ENCODE measurements at places on chromosomes 13 and 19. TPM values are rescaled to one million over a fixed set of nuclear protein-coding genes. Genes with fewer than 3 reads are reported as not detected.

The DOCK6 gene
- total RNA-seq: 40.6 TPM

GRCh38 chr13:90428522-90429210, 918.8 kb upstream of the MIR17HG start:
- H3K27ac ChIP-seq: no peak overlapping the region
- no peaks in the 10 kb centered on the region for H3K27me3 ChIP-seq
- no peak for DNase-seq
- H3K4me1 ChIP-seq: no peaks in the 10 kb centered on the region
- no peaks in the 10 kb centered on the region for H3K36me3 ChIP-seq

DNA sequence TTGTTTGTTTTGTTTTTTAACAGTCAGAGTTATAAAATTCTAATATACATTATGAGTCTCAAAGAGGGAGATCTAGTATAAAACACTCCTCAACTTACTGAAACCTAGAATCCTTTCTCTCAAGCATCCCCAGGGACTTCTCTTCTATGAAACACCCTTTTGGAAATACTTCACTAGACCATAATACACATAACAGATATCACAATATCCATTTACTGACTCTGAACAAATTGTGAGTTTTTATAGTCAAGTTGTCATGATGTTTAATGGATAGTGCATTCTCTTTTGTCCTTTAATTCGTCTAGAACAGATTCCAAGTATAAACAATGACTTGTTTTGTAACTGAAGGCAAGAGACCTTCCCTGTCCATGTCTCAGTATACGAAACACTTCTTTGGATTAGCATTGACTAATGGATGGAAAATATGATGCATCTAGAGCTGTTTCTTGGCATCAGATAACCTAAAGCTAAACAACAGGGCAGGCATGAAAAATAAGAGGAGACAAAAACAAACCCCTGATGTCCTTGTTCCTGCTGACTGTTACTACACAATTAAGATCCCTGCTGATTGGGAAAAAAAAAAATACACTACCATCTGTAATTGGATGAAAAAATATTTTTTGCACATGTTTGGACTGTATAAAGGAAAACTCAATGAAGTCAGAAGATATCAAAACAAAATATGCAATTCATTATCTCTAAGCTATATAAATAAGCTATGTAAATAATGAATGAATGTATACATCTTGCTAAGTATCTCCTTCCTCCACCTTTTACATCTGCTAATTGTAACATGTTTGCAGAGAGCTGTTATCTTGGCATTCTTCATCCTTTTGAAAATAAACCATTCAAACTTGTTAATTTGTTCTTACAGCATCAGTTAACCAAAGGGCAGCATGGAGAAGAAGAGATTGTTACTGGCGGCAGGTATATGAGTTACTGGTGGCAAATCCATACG, 214.2 kb downstream of the LACC1 start:
- no peak overlapping the region for H3K27ac ChIP-seq
- peaks cover 3% of the 10 kb centered on the region for H3K36me3 ChIP-seq
- no peaks in the 10 kb centered on the region for H3K27me3 ChIP-seq
- no peak overlapping the region for H3K4me3 ChIP-seq
- no peak for DNase-seq
- H3K4me1 ChIP-seq: no peaks in the 10 kb centered on the region

- H3K4me1 ChIP-seq: peaks cover 24% of the 10 kb centered on the region
- peak within 1 kb of the TSS; percentile 94 for H3K4me3 ChIP-seq
- DNase-seq: peak; percentile 75
- no peaks in the 10 kb centered on the region for H3K36me3 ChIP-seq
- peaks cover 15% of the 10 kb centered on the region for H3K27me3 ChIP-seq
Observed at GRCh38 chr19:8208922-8209461, at the start of gene CERS4. Gene CERS4, plus strand, starts transcription at chr19:8209370. Its CDS starts 41,707 bp downstream, at chr19:8251077.

Measured in neural crest cell (in vitro differentiated cells).